IPS DF 19.7 (cell line): ENCODE measurements at places on chromosomes 4 and X.

- no peak for DNase-seq
Measured at GRCh38 chrX:9367421-9367820, 97.4 kb upstream of the TBL1X start.

GRCh38 chr4:54543088-54543795 is 114.5 kb upstream of the KIT start:
- DNase-seq: no peak

DNA sequence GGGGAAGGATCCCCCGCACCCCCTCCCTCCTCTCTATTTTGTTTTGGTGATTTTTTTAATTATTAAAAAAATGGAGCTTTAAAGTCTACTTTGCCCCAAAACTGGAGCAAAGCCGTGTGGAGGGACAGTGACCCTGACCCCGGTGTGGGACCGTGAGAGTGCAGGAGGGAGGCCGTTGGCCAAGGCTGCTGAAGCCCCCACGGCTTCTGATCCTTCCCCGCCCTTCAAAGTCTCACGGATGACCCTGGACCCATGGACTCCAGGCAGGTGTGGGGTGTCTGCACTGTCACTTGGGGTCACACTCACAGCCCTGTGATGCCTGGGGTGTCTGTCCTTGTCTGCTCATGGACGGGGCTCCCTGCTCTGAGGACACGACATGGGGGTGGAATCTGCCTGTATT is 133.3 kb downstream of the CPZ start:
- DNase-seq: no peak

GRCh38 chr4:78565971-78566372 is 14.4 kb downstream of the ANXA3 start:
- DNase-seq: no peak

DNA sequence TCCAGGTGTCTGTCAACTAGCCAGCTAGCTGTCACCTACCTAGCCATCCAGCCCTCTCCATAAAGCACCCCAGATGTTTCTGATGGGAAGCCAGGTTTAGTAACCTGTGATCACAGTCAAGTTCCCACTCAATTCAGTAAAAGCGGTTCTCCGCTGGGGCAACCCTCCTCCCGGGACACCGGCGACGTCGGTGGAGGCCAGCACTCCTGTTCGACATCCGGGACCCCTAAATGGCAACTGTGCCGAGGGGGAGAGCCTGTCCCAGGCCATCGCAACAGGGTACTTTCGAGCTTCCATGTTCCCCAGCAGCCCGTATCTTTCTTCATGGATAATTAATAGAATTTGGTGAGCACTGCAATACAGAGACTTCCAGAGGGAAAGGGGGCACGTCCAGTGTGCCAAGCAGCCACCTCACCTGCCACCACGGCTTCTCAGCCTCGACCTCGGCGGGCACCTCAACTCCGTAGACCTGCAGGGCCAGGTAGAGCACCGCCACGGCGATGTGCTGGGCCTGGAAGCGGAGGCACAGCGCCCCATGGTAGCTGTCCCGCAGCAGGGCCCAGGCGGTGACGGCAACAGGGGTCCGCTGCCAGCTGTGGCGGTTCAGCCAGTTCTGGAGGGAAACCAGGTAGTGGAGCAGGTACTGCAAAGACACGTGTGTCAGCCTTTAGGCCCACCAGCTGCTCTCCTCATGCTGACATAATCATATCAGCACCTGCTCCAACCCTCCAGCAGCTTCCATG is 6.7 kb downstream of the CCNQ start:
- DNase-seq: no peak

GRCh38 chr4:186144198-186144945 is 39.9 kb downstream of the FAM149A start:
- no peak for DNase-seq

GRCh38 chr4:89753601-89754066 is 83.3 kb downstream of the SNCA start:
- DNase-seq: no peak

DNA sequence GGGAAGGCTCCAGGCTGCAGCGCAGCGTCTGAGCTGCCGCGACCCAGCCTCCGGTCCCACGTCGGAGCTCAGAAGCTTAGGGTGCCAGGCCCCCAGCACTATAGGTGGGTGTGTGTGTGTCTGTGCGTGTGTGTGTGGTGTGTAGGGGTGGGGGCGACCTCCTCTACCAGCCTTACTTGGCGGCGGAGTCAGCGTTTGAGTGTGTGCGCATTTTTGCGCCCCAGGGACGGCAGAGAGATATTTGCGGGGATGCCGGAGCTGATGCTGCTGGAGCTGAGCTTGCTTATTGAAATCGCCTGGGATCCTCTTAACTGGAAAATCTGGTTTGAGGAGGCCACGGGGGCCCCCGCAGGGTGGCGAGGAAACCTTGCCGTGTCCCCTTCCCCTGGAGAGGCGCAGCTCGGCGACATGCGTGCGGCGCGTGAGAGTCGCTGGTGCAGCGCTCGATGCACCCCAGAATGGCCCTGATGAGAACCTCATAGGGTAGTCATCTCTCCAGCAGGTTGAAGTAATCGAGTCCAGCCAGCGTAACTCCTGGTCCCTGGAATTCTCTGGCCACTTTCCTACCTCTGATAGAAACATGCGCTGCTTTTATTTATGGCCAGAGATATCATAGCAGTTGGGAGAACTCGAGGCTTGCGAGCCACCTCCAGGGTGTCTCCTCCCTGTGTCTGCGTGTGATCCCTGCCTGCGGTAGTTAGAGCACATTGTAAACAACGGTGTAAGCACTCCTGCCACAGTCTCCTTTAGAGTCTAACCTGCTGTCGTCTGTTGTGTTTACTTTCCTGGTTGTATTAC is 2.7 kb downstream of the ADGRL3 start:
- DNase-seq: no peak

DNA sequence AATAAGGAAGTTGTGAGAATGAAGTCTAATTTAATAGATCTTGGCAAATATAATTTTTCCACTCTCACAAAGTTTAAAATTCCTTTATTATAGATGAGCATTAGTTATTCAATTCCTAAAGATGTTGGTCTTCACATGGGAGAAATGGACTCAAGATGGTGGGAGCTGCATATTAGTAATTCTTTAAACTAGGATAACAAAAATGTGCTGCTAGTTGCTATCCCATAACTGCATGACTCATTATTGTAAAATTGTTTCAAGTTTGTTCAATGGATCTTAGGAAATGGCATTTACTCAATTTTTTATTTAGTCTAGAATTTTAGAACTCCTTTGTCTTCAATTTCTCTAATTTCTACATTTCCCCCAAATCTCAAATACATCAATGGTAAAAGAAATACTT is 155.8 kb downstream of the ATP10D start:
- DNase-seq: no peak

- no peak for DNase-seq
Measured at GRCh38 chrX:78658845-78659744, at the start of gene RTL3. Gene RTL3 (minus strand): TSS chrX:78659328. CDS start chrX:78658420, 908 bp downstream.

DNA sequence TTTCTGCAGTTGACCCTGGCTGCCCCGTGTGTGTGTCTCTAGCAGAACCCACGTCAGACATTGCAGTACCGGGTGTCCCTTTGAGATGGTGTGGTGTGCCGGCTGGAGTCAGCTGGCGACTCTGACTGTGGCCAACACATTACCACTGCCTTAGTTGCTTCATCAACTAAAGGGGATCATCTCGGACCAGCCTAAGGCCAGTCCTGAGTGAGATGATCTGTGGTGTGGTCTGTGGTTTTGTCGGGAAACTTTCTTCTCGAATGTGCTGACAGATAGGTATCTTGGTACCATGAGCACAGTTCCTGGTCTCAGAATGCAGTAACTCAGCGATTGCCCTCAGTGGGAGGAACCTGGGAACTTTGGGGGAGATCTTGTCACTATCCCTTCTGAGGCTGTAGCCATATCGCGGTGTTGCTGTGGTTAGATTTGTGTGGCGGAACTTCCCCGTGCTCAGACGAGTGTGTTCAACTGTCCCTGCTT is 15.8 kb downstream of the TBC1D14 start:
- no peak for DNase-seq

GRCh38 chr4:113832803-113833202 is 71.3 kb upstream of the CAMK2D start:
- no peak for DNase-seq

DNA sequence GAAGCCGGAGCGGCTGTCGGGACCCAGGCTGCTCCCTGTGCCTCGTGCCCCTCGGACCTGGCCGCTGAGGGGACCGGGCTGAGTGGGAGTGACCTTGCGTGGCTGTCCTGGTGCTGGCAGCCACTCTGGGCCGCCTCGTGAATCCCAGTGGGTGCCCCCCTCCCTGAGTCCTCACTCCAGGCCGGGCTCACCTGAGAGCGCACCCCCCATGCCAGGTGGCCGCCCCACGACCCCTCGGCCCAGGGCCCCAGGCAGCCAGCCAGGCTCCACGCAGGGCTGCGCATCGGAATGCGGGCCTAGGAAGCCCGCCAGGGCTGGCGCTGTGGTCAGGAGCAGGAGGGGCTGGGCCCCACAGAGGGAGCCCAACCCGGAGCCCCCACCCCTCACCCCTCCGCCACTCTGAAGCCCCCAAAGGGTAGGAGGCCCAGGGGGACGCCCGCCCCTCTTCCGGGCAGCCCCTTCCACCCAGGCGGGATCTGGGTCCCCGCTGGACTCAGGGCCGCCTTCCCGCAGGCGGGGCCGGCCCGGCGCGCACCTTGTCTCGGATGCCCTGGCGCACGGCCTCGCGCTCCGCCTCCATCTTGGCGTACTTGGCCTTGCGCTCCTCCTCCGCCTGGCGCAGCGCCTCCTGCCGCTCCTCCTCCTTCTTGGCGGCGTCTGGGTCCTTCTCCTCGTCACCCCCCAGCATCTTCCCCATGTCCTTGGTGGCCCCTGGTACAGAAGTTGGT is 33.9 kb downstream of the CPLX1 start:
- no peak for DNase-seq

DNA sequence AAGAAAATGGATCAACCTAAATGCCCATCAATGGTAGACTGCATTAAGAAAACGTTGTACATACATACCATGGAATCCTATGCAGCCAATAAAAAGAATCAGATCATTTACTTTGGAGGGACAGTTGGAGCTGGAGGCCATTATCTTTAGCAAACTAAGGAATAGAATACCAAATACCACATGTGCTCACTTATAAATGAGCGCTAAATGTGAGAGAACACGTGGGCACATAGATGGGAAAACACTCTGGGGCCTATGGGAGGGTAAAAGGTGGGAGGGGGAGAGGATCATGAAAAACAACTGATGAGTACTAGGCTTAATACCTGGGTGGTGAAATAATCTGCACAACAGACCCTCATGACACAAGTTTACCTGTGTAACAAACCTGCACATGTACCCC is 1729.9 kb upstream of the PCDH10 start:
- no peak for DNase-seq

DNA sequence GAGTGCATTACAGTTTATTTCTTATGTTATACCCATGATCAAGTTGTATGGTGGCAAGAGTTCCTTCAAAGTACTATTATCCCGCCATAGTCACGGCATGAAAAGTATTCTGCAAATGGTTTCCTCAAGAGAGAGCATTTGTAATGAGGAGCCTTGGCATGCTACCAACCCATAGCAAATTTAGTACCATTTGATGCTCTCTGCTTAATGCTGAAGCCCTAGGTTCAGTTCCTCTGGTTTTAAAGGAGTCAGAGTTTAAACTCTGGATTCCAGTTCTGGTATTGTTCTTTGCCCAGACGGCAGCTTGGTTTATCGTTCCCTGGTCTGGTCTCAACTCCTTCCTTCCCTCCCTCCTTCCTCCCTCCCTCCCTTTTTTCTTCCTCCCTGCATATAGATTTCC is 371.3 kb downstream of the BMPR1B start:
- no peak for DNase-seq

DNA sequence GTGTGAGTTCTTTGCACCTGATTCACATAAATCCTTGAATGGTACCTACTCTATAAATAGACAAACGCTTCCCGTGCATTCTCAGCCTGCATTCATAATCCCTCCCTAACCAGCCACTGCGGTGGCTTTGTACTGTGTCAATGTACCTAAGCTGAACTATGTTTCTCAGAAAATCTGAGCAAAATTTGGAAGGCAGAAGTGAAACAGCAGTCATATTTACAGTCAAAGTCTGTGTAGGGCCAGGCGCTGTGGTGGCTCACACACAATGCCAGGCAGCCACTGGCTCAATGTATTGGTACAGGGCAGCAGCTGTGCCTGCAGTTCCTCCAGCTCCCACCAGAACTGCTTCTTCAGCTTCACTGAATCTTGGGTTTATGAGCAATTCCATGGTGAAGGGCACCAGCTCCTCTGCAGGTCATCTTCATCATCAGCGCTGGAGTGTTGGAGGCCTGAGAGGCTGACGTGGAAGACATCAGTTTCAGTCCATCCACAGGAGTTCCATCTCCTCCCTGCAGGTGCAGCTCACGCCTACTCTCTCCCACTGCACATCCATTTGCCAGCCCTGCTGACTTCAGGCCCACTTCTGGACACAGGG is 32.3 kb upstream of the IRF2 start:
- no peak for DNase-seq

- no peak for DNase-seq
Measured at GRCh38 chr4:38791010-38791409, 8.2 kb upstream of the TLR10 start.

DNA sequence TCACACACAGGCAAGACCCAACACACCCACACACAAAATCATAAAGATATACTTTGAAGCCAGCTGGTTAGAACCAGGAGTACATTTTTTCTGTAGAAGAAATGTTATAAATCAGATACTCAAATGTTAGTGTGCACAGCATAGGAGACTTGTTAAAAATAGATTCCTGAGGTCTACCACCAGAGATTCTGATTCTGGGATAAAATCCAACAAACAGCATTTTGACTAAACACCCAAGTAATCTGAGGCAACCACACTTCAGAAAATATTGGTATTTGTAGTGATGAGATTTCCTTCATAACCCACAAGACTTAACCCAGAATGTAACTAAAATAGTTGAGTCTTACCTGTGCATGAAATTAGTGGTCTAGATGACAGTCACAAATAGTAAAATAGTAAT is 301.8 kb downstream of the HNRNPD start:
- no peak for DNase-seq
